HCT116 (cell line): ENCODE measurements at places on chromosomes 7 and 10. TPM values are rescaled to one million over a fixed set of nuclear protein-coding genes. Genes with fewer than 3 reads are reported as not detected.

OGDHL gene
- 16.3 TPM for total RNA-seq

PAX4 gene
- total RNA-seq = not detected

C7orf57 gene
- 0.15 TPM for total RNA-seq

CCNY gene
- 62.2 TPM for total RNA-seq

ANKRD2 gene
- 0.15 TPM for total RNA-seq

MARCHF5 gene
- total RNA-seq = 59.1 TPM

VIPR2 gene
- total RNA-seq = 0.10 TPM

ABCC2 gene
- 88.2 TPM for total RNA-seq

GRCh38 chr10:129090618-129091366 lies 376.2 kb upstream of the MGMT start:
- no peaks in the 10 kb centered on the region for H3K4me1 ChIP-seq
- no peaks in the 10 kb centered on the region for H3K36me3 ChIP-seq
- no peak overlapping the region for H3K4me3 ChIP-seq
- no peaks in the 10 kb centered on the region for H3K27me3 ChIP-seq
- H3K27ac ChIP-seq = no peak overlapping the region

- H3K4me1 ChIP-seq = peaks cover 22% of the 10 kb centered on the region
- peak; percentile 32 for DNase-seq
- no peaks in the 10 kb centered on the region for H3K27me3 ChIP-seq
- no peaks in the 10 kb centered on the region for H3K36me3 ChIP-seq
Measured at GRCh38 chr7:139118234-139118804, 8.8 kb upstream of the ZC3HAV1 start.

DNA sequence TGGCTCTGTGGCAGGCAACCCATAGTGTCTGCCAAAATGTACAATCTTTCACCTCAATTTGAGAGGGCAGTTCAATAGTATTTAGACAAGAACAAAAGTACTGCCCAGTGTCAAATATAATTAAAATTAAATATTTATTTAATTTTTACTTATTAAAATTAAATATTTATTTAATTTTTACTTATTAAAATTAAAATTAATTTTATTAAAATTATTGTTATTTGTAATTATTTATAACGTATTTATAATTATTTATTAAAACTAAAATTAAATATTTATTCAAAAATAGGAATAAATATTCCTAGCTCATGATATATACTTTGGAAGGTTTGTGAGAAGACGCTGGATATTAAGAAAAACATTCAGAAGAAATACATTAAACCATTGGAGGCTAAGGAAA lies 93.7 kb upstream of the CAV2 start:
- DNase-seq = no peak
- no peak overlapping the region for H3K27ac ChIP-seq
- no peaks in the 10 kb centered on the region for H3K36me3 ChIP-seq
- no peak overlapping the region for H3K4me3 ChIP-seq

DNA sequence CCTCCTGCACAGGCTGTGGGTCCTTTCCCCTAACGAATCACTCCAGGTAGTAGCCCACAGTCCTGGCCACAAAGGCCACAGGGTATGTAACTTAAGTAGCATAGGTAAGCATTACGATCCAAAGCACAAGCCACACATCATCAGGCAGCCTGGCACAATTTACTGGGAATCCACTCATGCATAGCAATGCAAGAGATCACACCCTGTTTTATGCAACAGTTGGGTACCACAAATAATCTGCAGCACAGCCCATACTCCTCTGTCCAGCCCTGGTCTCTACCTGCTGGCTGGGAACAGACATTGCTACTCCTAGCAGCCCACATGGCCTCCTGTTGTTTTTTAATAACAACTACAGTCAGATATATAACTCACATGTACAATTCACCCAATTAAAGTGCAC lies 34.3 kb downstream of the SRPK2 start:
- no peak overlapping the region for H3K27ac ChIP-seq
- H3K36me3 ChIP-seq = no peaks in the 10 kb centered on the region
- no peak overlapping the region for H3K4me3 ChIP-seq
- no peaks in the 10 kb centered on the region for H3K27me3 ChIP-seq
- peaks cover 27% of the 10 kb centered on the region for H3K4me1 ChIP-seq

DNA sequence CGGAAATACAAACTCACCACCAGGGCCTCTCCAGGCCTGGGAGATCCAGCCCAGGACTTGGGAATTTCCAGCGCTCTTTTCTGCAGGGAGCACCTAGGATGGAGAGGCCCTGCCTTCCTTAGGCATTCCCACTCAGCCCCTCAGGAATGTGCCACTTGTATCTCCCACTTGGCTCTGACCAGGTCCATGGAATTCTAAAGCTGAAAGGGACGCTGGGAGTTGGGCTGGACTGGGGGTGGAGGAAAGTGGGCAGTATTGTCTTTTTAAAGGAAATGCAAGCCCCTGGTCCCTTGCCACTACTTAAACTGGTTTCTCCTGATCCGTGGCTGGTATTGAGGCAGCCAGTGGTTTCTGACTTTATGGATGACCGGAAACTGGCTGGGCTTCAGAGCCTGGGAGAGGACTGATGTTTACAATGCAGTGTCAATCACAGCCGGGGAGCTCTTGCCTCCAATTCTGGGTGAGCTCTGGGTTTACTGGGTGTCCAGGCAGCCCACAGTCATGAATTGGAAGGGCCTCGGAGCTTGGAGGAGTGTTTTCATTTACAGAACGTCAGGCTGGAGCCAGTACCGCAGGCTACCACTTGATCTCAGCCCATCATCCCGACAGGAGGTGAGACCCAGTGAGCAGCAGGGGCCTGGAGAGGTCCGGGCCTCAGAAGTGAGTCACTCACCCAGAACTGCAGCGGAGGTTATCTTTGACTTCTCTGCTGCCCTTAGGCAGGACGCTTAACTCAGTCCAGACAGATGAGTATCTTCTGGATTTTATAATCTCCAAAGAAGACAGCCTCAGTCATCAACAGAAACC lies 27.3 kb downstream of the AGAP3 start:
- peak; percentile 76 for DNase-seq
- peaks cover 33% of the 10 kb centered on the region for H3K4me1 ChIP-seq
- H3K4me3 ChIP-seq = peak overlapping the region; percentile 42
